Renal pelvis (tissue), 12 donors: ENCODE measurements at places on chromosomes 3 and 15.

DNA sequence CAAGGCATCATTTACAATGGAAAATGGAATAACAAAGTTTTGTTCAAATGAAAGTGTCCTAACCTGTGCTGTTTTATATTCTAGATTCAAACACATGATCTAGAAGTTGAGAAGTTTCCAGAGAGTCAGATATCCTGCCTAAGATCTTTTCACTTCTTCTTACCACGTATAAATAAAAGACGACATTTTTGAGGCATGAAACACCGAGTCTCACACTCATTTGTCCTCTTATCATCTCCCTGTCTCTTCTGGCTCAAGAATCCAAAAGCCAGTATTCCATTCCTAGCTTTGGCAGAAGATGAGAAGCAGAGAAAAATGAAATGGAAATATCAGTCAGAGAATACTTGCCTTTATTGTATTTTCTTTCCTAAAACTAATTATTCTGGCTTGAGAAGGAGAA, 738.6 kb upstream of the NR2F2 start:
- DNase-seq: no peak

DNA sequence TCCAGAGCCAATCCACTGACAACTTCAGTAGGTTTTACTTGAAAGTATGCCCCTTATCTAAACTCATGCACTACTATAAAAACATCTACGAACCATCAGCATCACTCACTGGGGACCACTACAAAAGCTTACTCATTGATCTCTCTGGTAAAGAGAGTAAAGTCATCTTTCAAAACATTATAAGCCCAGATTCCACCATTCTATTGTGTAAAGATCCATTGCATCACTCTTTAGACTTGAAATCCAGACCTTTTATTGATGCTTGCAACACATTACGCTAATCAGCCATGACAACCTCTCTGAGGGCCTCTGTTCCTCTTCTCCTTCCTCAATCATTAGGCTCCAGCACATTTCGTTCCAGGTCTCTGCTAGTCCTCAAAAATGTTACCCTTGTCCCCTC, 248.9 kb upstream of the WNT5A start:
- no peak for DNase-seq

- no peak for DNase-seq
Observed at GRCh38 chr3:4426261-4426781, 40.7 kb downstream of the SUMF1 start.

DNA sequence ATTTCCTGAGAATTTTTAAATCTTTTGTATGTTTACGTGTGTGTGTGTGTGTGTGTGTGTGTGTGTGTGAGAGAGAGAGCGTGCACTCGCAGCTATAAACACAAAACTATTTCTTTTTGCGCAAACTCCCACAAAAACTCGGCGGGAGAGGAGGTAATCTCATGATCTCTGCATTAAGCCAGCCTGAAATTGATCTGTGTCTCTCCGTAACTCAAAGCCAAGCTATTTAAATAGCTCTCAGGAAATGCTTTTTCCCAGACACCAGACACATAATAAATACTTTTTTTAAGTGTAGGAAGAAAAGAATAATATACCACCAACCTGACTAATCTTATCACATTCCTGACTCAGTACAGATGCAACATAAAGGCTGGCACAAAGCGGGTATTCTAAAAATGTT, 226.8 kb downstream of the MAGI1 start:
- peak; percentile 38 for DNase-seq

DNA sequence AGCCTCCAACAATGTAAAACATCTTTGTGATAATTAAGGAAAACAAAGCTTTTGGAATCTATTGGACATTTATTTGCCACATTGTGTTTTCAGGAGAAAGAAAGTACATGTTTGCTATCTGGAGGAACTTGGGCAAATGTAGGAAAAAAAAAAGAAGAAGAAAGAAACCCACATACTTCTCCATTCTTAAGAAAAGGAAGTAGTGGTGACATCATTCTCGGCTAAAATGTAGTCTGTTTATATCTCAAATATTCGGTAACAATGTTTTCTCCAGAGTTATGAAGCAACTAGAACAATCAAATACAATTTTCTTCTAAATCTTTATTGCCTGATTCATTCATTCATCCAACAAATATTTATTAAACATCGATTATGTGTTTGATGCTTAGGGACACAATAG, 2.3 kb upstream of the TGFBR2 start:
- DNase-seq: no peak

- no peak for DNase-seq
Observed at GRCh38 chr3:100865442-100865841, 127.8 kb downstream of the ABI3BP start.

DNA sequence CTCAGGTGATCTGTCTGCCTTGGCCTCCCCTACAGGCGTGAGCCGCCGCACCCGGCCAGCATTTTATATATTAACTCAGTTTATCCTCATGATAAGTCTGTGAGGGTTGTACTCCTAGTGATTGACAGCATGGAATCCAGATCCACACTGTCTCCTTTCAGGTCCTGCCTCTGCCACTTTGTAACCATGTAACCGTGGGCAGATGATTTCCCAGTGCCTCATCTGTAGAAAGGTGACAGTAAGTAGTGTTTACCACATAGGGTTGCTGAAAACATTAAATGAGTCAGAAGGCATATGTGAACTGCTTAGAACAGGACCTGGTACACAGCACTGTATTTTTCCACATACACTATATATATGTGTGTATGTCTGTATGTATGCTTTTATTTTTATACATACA, 2.4 kb downstream of the FYTTD1 start:
- DNase-seq: no peak

- DNase-seq: peak; percentile 88
Observed at GRCh38 chr3:50320853-50321335, 1.7 kb downstream of the HYAL2 start.

GRCh38 chr3:46927718-46928073, 48.8 kb downstream of the CCDC12 start:
- DNase-seq: no peak

- DNase-seq: peak; percentile 14
Observed at GRCh38 chr3:155007729-155008128, 72.4 kb upstream of the MME start.

DNA sequence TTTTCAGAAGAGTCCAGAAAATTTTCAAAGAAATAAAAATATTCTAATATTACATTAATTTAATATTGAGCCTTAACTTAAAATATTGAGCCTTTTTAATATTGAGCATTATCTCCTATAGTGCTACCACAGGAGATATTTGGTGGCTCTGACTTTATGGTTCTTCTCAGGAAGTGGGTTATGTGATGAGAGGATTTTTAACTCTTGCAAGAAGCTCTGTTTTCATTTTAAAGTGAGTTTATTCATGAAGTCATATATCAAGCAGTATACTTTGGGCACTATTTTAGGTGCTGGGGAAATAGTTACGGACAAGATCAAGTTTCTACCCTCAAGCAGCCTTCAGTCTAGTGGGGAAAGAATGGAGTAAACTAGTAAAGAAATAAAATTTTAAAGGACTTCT, 13.4 kb upstream of the MBNL1 start:
- DNase-seq: no peak

DNA sequence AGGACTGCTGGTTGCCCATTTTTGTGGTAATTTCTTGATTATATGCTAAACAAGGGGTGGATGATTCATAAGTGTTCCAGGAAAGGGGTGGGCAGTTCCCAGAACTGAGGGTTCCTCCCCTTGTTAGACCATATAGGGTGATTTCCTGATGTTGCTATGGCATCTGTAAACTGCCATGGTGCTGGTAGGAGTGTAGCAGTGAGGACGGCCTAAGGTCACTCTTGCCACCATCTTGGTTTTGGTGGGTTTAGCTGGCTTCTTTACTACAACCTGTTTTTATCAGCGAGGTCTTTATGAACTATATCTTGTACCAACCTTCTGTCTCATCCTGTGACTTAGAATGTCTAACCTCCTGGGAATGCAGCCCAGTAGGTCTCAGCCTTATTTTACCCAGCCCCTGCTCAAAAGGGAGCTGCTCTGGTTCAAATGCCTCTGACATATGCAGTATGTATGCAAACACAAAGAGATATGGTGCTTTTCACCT, 46.2 kb downstream of the C3orf38 start:
- DNase-seq: no peak

- no peak for DNase-seq
Observed at GRCh38 chr3:5294356-5294755, 106.8 kb downstream of the EDEM1 start.

- no peak for DNase-seq
Observed at GRCh38 chr3:107116251-107116650, 261.0 kb upstream of the CCDC54 start.

GRCh38 chr15:69793431-69793780, 304.3 kb downstream of the TLE3 start:
- no peak for DNase-seq

DNA sequence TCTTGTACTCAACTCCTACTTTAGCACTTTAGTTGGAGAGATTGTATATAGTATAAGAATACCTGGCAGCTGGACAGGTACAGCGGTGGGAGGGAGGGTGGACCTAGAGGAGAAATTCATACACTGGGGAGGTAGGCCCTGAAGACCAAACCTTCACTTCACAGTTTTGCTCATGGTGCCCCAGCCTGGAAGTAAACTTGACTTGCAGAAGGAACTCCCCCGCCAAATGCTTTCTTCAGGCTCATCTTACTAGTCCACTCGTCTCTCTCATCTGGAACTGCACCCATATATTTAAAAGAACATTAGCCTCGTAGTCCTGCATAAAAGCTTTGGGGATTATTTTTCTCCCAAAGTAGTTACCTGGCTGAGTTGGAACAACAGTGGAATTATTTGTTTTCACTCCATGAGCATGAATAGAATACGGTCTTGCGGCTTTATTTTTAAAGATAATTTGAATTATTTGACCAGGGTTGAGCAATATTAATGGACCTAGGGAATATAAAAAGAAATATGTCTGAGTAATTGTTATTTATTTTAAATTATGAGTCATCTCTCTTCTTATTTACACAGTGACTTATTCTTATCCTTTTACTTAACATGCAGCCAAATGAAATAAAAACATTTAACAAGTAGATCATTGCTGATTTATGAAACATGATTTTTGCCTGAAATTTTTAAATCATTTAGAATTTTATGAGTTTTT, 25.5 kb upstream of the CP start:
- DNase-seq: no peak

- DNase-seq: no peak
Observed at GRCh38 chr15:80989081-80989517, 520 bp downstream of the MESD start.
